ENCODE measurements at places on chromosomes 6 and 20.

GRCh38 chr6:162372106-162372505 is 355.5 kb downstream of the PRKN start:
- DNase-seq = no peak

DNA sequence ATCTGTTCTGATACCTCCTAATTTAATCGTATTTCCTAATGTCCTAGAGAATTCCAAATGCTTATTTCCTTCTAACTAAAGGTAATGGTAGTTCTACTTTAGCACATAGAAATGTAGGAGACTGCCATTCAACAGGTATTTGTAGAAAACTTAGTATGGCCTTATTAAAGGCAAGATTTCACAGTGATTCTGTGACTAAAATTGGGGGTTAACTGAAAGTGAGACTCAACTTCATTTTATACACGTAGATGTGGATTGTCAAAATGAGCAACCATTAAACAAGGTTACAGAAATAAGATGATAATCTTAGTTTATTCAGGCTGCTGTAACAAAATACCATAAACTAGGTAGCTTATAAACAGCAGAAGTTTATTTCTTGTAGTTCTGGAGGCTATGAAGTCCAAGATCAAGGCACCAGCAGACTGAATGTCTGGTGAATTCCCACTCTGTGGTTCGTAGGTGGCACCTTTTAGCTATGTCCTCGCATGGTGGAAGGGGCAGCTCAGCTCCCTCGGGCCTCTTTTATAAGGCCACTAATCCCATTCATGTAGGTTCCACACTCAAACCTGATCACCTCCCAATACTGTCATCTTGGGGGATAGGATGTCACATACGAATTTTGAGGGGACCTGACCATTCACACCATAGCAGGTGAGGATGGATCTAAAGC is 38.7 kb downstream of the TAB2 start:
- no peak for DNase-seq

DNA sequence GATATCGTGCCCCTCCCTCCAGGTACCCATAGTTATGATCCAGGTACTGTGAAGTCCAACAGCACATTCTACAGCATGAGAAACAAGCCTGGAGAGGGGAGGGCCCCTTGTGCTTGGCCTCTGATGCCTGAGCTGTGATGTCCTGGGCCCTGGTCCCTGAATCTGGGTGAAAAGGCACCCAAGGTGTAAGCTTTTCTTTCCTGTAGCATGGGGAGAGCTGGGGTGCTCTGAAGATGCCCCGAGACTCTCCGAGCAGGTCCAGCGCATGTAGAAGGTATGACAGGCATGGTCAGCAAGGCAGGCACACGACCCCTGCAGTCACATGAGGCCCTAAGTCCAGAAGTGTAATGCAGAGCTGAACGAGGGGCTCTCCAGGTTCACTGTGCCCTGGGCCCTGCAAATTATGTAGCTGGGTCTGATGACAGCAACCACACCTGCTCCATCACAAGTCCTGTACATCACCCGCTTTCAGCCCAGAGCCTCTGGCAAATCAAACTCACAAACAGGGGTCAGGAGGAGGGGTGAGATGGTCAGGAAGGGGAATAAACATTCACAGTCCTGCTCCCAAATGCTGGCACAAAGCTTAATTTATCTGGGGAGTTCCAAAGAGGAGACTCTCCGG is 1.8 kb upstream of the CTSZ start:
- no peak for DNase-seq

DNA sequence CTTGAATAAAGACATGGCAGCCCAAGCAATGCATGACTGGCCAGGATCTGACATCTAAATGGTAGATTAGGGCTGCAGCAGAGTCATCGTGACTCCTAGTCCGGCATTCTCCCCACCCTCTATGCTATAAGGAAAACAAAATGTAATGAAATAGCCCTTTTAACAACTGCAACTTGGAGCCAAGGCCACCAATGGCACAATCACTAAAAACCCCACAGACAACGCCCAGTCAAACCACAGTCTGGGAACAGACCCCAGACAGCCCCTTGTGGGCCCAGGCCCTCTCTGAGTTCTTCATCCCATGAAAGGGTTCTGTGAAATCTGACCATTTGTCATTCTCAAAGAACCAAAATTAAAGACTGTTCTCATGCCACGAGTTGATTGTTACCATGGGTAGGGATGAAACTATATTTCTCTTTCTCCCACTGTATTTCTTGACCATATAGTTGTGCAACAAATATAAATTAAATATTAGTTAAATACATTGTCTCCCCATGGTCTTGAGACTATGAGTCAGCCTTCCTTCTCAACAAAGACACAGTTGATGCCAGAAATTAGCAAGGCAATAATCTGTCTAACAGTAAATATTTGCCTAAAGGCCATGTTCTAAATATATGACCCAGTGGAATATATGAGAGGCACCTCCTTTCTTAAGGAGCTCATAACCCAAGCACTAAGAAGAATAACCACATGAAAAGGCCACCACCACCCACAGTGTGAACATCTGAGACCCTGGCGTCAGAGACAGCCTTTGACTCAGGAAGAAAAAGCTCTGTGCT is 85.6 kb upstream of the SSTR4 start:
- DNase-seq = no peak

DNA sequence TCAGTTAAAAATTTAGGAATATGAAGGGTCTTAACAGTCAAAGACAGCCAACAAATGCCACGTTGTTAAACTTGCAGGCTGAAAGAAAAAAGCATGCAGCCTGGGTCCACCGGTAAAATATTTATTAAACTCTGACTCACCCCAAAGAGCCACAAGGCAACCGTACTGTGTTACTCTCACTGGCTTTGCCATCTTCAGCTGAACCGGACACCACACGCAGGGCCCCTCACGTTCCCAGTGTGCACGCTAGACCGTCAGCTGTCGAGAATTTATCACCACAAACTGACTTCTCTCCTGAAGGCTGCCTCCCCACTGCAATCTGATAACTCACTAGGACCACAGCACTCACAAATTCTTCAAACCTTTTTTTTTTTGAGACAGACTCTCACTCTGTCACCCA is 30.7 kb downstream of the HUS1B start:
- no peak for DNase-seq

DNA sequence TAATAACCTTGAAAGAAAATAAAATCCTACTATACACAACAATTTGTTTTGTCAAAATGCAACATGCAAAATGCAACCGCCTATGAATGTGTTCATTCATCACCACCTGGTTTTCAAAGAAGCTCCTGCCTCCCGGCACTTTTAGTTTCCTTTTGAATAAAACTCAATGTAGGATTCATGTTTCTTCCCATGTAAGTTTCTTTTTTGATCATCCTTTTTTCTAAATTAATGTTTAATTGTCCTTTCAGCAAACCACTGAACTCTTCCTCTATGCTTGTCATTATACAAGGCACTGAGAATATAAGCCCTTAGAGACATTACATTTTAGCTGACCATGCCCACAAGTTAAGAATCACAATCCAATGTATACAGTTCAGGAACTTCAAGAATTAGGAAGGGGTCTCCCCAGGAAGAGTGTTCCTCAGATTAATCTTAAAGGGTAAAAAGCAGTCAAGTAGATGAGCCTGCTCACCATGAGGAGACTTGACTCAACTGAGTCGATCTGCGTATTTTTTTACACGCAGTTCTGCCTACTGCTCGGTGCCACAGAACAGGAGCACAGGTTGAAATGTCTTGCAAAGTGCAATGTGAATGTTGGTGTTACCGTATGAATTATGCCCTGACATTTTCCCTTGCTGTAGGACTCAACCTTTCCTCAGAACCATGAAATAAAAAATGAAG is 7.2 kb upstream of the THEMIS start:
- no peak for DNase-seq

DNA sequence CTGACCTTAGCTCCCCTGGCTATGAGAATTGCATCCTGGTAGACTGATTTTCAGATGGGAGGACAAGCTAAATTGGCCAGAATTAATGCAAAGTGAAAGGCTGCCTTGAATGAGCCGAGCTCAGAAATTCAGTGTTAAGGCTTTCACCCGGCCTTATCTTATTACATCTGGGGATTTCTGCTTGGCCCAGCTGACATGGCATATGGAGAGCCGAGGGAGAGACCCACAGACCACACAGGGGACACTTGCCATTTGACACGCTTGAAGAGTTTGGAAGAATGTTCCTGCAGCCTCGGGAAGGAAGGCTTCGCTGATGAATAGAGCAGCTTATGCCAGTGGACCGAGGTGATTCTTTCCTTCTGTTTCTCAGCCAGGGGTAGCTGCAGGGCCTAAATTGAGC is 9.0 kb downstream of the MOCS3 start:
- DNase-seq = peak; percentile 68
